Retinal pigment epithelial cell (primary cell): ENCODE measurements at places on chromosomes 11 and 22.

DNA sequence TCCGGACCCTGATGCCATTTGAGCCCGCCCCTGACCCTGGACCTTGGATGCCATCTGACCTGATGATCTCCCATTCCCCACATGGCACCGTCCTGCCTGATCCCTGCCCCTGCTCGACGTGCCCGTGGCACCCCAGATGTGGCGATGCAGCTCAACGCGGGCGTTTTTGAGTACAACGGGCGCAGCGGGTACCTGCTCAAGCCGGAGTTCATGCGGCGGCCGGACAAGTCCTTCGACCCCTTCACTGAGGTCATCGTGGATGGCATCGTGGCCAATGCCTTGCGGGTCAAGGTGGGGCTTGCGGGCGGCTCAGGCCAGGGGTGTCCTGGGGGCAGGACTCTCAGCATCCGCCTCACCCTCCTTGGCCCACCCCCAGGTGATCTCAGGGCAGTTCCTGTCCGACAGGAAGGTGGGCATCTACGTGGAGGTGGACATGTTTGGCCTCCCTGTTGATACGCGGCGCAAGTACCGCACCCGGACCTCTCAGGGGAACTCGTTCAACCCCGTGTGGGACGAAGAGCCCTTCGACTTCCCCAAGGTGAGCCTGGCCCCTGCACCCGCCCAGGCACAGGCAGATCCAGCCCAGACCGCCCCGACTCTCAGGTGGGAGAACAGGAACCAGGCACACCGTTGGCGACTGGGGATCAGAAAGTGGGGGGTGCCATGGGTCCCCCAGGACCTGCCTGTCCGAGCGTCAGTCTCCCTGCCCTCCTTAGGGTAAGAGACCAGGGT is 11.1 kb downstream of the PLCB3 start:
- DNase-seq, result no peak

DNA sequence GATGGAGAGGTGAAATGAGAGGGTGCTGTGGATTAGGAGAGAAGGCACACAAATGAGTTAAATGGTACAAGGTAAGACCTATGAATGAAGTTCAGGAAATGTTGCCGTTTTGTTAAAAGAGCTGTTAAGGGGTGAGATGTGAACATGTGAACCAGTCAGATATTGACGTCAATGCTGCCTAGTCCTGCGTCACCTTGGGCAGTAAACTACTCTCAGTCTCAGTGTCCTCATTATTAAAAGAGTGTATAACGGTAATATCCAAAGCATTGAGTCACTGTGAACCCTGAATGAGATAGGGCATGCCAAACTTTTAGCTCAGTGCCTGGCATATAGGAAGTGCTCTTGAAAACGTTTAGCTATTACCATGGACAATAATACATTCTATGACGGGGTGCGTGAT is 32.4 kb upstream of the SORL1-AS1 start:
- DNase-seq, result no peak

DNA sequence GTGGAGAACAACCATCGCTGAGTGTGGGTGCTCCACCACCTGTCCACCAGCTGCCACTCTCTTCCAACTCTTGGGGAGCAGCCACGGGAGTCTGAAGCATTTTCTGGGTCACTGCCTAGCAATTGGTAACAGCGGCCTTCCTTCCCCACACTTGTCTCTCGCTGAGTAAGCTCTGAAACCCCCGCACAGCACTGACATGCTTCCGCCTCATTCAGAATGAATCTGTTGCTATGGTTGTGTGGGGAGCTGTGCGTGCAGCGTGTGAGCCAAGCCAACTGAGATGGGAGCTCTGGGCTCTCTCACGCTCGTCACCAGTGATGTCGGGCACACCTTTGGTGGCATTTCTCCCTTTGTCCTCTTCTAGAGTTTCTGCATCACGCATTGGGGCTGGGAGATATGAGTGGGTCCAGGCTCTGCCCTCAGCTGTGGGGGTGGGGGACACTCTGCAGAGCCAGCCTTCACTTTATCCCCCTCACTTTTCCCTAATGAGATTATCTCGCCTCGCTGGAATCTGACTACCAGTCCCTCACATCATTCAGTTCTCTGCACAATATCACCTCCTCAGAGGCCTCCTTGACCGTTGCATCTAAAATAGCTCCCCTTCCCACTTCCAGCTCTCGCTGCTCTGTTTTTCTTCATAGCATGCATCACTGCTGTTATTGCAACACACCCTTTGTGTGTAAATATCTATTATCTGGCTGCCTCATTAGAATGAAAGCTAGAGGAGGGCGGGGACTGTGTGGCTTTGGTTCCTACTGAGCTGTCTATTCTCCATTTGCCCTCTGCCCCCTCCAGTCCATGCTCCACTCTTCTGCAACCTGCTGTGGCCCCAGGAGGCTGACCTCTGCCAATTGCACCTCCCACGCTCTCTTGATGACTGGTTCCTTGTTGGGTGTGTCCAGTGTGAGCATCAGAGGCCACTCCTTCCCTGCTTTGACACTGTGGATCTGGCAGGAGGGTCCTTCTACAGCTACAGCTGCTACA is 569.9 kb upstream of the CADM1 start:
- DNase-seq, result no peak

GRCh38 chr22:36206255-36206654 is 4.6 kb upstream of the APOL4 start:
- no peak for DNase-seq

GRCh38 chr11:79493555-79494171 is 52.8 kb upstream of the TENM4 start:
- no peak for DNase-seq

DNA sequence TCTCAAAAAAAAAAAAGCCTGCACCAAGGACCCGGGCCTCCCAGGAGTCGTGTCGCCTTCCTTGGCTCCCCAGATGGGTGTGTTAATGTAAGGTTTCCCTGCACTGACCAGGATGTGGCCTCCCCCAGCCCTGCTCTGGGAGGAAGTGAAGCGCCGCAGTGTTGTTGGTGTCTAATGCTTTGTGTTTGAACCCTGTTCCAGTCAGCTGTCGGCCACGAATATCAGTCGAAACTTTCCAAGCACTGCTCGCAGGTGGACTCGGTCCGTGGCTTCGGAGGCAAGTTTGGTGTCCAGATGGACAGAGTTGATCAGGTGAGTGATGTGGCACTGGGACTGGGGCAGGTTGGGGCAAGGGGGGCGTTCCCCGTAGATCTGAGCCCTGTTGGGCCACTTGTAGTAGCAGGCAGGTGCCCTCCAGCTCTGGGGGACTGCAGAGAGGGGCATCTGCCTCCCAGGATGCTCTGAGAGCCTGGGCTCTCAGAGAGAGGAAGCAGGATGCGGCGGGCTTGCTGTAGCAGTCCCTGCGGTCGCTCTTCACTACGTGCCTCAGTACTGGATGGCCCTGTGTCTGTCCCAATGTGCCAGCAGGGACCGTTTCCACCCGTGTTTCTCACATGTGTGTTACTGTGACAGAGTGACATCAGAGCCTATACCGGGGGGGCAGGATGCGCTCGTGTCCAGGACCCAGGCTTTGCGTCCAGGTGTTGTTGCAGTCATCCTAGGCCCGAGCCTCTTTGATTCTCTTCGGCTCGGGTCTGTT is 16.2 kb downstream of the CTTN start:
- no peak for DNase-seq

DNA sequence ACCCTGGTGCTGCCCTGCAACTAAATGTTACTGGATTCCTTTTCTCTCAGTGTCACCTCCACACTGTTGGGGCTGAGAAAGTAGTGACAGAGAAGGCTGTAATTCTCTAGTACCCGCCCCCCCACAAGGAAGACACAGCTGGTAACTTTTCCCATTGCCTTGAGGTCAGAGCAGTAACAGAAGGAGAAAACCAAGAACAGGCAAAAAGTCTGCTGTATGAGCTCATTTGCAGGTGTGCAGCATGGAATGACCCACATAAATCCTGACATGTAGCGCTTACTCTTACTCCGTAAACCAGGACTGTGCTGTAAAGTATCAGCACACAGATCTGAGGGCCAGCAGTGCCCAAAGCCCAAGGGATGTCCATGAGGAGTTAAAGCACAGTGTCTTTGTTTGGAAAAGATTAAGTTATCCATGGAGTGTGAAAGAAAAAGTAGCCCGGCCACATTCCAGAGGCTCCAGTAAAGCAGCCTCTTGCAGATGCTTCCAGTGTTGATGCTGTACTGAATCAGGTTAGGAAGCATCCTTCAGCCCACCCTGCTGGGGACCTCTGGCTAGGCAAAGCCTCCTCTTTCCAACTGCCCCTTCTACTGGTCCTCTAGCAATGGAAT is 120.7 kb downstream of the PLEKHA7 start:
- no peak for DNase-seq
